ENCODE measurements at places on chromosomes 6 and 20.
A peak's percentile ranks its signal among the peaks of the same experiment; 100 is the strongest.

DNA sequence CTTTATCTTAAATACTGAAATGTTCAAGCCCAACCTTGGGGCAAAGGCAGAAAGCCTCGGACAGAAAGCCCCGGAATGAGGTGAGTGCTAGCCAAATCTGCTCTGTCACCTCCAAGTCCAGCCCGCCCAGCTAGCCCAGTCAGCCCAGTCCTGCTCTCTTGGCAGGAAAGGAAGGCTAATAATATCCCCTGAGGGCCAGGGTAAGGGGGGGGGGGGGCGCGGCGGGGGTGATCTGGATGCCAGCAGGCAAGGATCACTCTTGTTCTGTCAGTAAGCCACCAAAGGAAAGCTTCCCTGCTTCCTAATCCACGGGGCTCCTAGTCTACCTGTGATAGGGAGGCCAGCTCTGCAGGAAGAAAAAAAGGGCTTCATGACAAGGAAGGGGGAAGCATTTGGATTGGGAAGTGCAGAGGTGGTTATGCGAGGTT lies 1.1 kb downstream of the NDRG3 start:
- peak; percentile 34 for DNase-seq

DNA sequence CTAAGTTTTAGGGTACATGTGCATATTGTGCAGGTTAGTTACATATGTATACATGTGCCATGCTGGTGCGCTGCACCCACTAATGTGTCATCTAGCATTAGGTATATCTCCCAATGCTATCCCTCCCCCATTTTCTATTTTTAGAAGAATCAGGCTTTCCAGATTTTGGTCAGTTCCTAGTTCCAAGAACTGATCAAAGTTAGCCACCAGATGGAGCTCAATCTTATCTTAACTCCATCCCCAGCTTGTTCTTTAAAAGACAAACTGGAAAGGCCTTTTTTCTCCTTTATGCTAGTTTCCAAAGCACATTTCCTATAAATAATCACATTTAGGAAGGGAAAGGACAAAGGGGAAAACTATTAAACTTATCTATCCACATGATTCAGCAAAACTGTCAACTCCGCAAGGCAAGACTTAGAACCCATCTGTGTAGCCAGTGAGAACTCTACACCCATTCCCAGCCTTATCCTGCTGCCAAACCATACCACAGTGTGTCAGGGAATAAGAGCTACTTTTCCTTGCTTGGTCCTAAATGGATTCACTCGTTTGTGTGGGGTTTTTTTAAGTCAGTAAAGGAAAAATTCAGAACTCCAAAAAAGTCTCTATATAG lies 22.8 kb upstream of the KHDC1 start:
- no peak for DNase-seq

DNA sequence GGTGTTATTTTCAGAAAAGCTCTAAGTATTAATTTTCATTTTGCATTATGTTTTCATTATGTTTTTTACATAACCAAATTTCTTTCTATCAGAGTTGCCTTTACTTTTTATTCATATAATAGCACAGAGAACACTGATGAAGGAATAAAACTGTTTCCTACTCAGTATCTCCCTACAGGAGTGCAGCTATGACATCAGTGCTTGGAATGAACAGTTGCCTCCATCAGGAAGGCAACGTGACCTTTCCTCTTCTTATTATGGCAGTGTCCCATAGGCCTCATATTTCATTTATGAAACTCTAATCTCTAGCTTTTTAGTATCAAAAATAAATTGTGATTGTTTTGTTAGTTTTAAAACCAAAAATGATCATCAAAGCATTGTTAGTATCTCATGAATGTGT lies 712.8 kb downstream of the CD109 start:
- no peak for DNase-seq

GRCh38 chr6:52376763-52377162 lies 14.8 kb downstream of the PAQR8 start:
- no peak for DNase-seq

DNA sequence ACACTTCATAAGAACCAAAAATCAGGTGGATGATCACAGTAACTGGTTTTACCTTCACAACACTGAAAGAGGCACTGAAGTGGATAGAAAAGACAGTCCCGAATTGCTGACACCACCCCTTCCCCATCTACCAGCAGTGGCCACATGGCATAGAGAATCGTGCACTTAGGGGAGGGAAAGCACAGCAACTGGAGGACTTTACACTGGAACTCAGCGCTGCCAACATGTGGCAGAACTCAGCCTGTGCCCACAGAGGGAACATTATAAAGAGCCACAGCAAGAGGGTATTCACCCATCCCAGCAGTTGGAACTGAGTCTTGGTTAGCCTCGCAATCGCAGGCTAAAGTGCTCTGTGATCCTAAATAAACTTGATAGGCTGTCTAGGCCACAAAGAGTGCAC lies 6.5 kb upstream of the KIAA1586 start:
- DNase-seq, result peak; percentile 57

DNA sequence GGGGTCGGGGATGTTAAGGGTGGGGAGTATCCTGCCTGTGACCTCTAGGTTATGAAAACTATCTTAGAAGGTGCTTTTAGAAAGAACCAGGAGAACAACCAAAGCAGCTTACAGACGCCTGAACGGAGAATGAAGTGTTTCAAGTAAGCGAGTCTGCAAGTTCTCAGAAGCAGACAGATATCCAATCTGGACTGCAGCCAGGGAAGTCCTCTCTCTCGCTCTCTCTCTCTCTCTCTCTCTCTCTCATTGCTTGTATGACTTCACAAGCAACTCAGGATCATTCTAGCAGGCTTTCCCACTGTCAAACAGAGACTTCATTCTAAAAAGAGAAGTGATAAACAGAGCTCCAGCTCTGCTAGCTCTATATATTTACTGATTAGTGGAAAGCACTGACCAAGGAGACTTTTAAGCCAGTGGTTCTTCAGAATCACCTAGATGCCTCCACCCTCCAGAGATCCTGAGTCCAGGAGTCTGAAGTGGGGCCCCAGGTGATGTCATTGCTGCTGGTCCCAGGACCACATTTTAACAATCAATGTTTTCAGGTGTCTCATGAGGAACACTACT lies 6.0 kb downstream of the TCF21 start:
- DNase-seq, result peak; percentile 32

DNA sequence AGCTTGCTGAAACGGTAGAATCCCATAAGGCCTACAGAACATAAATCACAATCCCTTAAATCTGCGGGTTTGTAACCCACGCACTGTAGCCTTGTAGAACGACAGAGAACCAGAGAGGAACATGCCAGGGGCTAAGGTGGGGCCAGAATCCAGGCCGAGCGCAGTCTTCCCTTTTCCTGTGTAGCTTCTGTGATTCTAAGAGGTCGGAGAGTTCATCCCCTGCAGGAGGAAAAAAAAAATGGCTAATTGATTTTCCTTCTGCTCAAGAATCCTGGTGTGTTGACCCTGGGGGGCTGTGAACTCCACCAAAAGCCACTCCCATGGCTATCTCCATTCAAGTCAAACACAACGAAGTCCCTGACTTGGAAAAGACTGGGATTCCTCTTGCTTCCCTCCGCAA lies 96.3 kb downstream of the SPTLC3 start:
- DNase-seq, result no peak

DNA sequence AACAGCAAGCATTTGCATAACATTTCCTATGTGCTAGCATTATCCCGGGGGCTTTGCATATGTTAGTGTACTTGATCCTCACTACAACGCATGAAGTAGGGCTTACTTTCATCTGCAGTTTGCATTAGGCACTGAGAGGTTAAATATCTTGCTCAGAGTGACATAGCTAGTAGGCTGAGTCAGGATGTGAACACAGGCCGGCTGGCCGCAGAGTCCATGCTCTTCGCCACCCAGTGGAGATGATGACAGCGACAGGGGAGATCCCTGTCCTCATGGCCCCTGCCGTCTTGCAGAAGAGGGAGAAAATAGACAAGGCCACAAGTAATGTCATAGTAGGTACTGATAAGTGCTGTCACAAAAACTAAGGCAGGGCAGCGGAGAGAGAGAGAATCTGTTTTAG lies 46.9 kb downstream of the LYRM4 start:
- DNase-seq, result no peak

DNA sequence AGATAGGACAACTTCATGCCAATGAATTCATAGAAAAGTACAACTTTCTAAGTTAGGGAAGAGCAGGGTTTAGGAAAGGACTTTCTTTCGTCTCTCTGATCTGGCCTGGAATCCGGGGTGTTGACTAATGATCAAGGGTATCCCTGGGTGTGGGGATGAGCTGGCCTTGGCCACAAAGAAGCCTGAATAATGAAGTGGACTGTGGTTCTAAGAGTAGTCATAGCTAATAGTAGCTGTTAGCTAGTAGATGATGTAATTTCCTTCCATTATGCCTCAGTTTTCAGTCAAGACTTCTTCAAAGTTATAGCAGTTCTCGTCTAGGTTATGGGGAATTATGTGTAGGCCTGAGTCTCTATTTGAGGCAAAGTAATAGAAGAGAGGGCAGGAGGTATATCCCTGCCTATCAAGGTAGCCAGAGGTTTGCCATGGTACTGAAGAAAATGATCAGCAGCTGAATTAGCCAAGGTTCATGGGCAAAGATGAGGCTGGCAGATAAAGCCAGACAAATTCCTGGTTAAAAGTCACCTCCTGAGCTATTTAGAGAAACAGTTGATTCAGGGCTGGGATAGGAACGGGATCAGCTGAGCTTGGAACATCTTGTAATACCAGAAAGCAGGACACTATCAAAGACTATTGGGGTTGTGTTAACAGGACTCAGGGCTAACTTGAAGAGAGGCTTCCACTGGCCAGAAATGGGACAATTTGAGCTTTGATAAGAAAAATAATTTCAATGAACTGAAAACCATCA lies 18.7 kb upstream of the TRPC4AP start:
- DNase-seq, result no peak

GRCh38 chr20:53911301-53911700 lies 159.1 kb downstream of the BCAS1 start:
- no peak for DNase-seq

DNA sequence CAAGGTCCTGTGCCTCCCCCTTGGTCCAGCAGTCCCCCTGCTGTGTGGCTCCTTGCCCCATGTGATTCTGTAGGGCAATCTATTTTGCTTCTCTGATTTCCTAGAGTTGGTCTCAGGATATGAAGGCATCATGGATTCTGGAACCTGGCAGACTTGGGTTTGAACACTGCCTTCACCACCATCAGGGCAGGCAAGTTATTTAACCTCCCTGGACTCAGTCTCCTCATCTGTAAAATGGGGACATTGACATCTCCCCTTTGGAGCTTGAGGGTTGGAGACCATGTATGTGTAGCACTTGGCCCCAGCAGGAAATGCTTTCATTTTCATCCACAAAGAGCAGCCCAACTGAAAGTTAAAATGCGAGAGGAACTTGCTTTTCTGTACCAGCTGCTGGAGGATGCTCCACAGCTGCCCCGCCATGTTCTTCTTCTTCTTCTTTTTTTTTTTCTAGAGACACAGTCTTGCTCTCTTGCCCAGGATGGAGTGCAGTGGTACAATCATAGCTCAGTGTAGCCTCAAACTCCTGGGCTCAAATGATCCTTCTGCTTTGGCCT lies 6.7 kb downstream of the TOX2 start:
- no peak for DNase-seq

DNA sequence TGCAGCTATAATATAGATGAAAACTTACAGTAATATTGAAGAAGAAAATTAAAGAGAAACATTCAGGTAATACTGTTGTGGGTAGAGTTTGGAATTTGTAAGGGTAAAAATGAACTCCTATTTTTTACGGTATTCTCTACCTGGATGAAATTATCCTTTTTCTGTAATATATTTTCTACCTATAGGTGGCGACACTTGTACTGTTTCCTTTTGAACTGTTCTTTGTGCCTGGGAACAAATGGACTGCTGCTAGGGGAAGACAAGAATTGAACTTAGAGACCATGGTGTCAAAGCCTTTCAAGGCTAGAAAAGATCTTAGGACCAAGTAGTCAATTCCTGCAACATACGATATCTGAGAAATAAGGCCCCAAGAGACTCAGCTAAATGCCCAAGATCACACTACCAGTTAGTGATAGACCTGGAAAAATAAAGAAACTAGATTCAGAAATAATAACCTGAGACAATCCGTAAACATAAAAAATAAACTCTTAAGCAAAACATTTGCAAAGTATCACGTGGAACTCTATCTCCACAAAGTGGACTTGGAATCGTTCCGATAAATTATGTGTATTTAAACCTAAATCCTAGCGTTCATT lies 383.8 kb downstream of the TFAP2A start:
- DNase-seq, result no peak

GRCh38 chr6:1784422-1784884 lies 174.7 kb downstream of the FOXC1 start:
- no peak for DNase-seq

- peak; percentile 11 for DNase-seq
Observed at GRCh38 chr6:53294095-53294494, 54.7 kb downstream of the ELOVL5 start.

- DNase-seq, result no peak
Observed at GRCh38 chr6:163862701-163863100, 448.2 kb downstream of the QKI start.

- DNase-seq, result no peak
Observed at GRCh38 chr6:164477790-164478189, 831.6 kb downstream of the C6orf118 start.

- no peak for DNase-seq
Observed at GRCh38 chr20:58447511-58448391, 58.7 kb downstream of the VAPB start.

DNA sequence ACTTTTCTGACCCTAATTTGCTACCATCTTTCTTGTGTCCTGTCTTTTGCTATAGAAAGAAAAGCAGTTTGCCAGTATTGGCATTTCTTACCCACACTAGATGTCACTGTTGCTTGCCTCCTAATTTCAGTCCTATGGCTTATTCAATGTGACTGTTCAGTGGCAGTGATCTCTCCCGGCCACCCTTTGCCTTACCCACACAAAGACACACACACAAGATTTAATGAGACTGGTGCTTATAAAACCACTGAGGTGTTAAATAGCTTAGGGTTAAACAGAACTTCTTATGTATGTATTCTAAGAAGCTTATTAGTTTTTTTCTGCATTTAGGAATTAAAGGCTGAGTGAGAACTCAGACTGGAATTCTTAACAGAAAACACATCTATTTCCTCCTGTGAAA lies 233.6 kb upstream of the ASCC3 start:
- DNase-seq, result peak; percentile 74

DNA sequence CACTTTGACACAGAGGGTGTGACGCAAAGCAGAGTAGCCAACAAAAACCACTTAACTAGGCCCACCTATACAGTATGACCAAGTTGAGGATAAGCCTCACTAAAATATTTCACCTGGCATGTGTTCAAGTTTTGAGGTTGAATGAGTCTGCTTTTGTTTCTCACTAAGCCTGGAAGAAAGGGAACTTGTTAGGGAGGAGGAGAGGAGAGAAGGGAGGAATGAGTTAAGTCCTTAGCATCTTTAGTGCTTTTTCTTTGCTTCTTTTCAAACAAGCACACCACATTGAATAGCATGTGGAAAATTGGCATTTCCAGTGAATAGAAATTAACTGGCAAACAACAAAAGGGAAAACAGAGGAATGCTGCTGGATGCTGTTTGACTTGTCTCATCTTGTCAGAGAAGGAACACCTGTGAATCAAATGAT lies 461.9 kb downstream of the GJA1 start:
- no peak for DNase-seq
